ENCODE measurements at places on chromosomes 7 and 10.

DNA sequence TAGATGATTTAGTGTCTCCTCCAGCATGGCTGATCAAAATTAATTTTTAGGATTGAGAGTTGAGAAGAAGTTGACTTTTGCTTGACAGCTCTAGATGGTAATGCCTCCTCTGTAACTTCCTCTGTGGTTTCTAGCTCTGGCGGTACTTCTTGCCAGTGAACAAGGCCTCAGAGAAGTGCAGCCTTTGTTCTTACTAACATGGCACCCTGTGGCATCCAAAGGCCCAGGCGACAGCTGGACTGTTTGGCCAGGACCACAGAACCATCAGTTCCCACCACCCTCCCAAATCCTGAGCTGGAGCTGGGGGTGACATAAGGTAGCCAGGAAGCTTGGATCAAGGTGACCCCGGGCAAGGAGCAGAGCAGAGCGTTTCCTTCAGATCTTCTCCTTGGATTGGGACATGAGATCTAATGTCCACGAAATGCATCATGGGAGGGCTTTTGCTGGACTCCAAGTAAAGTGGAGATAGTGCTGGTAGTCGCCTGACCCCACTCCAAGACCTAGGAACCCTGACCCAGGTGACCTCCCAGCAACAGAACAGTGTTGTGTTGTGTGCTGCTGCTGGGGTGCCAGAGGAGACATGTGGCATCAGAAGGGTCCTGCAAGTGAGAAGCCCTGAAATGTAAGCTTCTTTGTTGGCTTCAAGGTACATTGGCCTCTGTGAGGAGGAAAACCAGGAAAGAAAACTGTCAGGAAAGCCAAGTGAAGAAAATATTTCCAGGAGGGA, 41.8 kb downstream of the APBB1IP start:
- DNase-seq = no peak

DNA sequence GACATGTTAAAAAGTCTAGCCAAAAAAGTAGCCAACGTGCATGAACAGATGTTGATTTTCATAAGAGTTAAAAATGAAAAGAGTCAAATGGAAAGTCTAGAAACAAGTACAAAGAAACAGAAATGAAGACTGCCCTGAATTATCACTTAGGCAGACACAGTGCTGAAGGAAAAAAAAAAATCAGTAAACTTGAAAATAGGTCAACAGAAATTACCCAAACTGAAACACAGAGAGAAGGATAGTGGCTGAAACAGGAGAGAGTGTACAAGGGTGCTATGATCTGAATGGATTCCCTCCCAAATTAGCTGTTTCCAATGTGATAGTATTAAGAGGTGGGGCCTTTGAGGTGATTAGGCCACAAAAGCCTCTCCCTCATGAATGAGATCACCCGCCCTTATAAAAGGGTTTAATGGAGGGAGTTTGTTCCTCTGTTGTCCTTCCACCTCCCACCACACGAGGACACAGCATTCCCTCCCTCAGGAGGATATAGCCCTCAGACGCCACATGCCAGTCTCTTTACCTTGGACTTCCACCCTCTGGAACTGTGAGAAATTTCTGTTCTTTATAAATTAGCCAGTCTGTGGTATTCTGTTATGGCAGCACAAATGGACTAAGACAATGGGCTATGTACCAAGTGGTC, 249.7 kb downstream of the AHR start:
- DNase-seq = no peak

DNA sequence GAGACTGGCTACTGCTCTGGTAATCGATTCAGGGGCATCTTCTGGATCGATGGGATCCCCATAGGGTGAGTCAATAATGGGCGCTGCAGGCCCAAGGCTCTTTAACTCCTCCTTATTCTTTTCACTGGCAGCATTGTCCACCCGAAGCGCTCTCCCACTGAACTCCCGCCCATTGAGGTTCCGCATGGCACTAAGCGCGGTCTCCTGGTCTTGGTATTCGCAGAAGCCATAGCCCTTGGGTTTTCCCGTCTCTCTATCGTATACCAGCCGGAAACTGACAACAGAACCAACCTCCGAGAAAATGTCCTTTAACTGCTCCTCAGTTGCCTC, 285 bp downstream of the CSTF2T start:
- DNase-seq = no peak

GRCh38 chr7:23334482-23335056, 35.4 kb downstream of the MALSU1 start:
- DNase-seq = no peak

- DNase-seq = no peak
Measured at GRCh38 chr7:78407031-78407430, 608.5 kb downstream of the PHTF2 start.
